ENCODE measurements at places on chromosomes 11 and 22. TPM values are rescaled to one million over a fixed set of nuclear protein-coding genes. Genes with fewer than 3 reads are reported as not detected.

GRCh38 chr11:830295-831117 lies 2.2 kb upstream of the CD151 start:
- H3K4me1 ChIP-seq, result peaks cover 80% of the 10 kb centered on the region
- peaks cover 3% of the 10 kb centered on the region for H3K36me3 ChIP-seq
- no peaks in the 10 kb centered on the region for H3K27me3 ChIP-seq

DNA sequence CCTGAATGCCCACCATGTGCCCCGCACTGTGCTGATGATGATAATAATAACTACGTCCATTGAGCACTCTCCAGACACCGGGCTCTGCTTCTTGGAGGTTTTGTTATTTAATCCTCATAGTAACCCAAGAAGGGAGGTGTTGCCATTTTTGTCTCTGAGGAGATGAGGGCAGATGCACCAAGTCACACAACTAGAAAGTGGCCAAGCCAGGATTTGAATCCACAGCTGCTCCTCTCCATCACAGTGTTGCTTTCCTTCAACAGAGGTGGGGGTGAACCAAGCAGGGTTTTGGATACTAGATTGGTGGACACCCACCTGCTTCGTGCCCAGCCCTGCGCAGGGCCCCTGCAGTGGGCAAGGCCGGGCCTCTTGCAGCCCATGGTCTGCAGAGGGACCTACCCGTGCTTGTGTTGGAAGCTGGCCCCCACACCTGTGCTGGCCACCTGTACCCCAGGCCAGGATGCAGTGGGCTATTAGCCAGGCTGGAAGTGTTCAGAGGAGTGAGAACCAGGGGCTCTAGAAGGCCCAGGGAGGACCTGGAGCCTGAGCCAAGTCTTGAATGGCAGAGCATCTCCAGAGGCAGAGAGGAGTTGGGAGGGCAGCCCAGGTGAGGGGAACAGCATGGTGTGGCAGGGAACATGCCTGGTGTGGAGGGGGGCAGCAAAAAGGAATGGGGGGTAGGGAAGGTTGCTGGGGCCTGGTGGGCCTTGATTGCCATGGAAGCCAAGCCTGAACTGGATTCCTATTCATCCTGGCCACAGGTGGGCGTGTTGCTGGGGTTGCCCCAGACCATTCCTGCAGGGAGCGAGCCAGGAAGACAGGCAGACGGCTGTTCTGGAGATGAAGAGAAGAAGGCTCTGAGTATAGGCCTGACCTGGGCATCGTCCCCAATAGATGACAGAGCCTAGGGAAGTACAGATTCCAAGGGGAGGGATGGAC lies 2.7 kb upstream of the DPP3 start:
- no peak overlapping the region for H3K4me3 ChIP-seq
- no peak overlapping the region for H3K27ac ChIP-seq
- peaks cover 18% of the 10 kb centered on the region for H3K4me1 ChIP-seq

DNA sequence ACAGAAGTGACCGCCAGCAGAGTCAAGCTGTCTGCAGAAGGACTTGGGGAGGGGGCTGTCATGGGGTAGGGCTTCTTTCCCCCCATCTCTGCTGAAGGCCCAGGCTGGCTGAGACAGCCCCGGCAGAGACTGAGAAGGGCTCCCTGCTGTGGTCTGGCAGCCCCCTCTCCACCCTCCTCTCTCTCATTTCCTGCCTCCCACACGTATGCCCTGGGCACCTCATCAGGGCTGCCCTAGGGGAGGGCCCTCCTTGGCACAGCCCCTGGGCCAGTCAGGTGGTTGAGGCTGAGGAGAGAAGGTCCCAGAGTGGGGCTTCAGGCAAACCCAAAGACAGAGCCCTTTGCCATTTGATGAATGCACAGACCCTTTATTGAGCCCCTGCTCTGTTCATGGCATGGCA lies 3.6 kb downstream of the RASD2 start:
- H3K4me3 ChIP-seq, result no peak overlapping the region
- DNase-seq, result no peak
- no peaks in the 10 kb centered on the region for H3K27me3 ChIP-seq
- H3K4me1 ChIP-seq, result peaks cover 24% of the 10 kb centered on the region

DNA sequence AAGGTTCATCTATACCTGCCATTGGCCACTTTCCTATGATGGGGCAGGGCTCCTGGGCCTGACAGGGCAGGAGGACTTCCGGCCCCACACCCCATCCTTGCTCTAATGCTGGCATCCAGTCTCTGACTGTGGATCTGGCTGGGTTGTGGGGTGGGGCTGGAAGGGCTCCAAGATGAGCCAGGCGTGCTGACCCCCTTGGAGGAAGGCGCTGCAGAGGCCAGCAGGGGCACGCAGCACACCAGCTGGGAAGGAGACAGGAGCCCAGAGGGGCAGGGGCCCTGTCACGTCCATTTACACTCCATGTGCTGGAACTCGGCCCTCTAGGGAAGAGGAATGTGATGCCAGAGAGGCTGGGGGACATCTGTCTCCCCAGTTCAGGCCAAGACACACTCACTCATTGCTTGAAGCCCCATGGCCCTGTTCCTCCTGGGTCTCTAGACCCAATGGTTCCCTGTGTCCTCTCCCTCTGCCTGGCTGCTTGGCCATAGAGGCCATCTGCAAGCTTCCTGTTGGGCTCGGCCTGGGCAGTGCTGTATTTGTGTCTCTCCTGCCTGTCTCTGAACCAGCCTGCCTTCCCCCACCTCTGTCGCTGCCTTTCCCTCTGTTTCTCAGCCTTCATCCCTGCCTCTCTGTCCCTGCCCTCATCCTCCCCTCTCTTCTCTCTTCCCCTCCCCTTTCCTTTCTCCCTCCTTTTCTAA lies 67.5 kb upstream of the NECTIN1 start:
- no peaks in the 10 kb centered on the region for H3K36me3 ChIP-seq
- DNase-seq, result no peak
- H3K27ac ChIP-seq, result no peak overlapping the region

GRCh38 chr11:61757213-61757862 lies 4.9 kb downstream of the MYRF start:
- no peak overlapping the region for H3K4me3 ChIP-seq
- H3K4me1 ChIP-seq, result peaks cover 3% of the 10 kb centered on the region
- H3K27me3 ChIP-seq, result no peaks in the 10 kb centered on the region

- no peak overlapping the region for H3K4me3 ChIP-seq
- H3K27ac ChIP-seq, result no peak overlapping the region
- H3K4me1 ChIP-seq, result peaks cover 21% of the 10 kb centered on the region
- no peaks in the 10 kb centered on the region for H3K27me3 ChIP-seq
- no peaks in the 10 kb centered on the region for H3K36me3 ChIP-seq
These were observed 33.8 kb upstream of the DKK3 start for GRCh38 chr11:12042215-12042676.

GRCh38 chr11:64600281-64600992 lies 9.4 kb downstream of the SLC22A12 start:
- no peaks in the 10 kb centered on the region for H3K36me3 ChIP-seq
- no peaks in the 10 kb centered on the region for H3K4me1 ChIP-seq

- H3K4me1 ChIP-seq, result no peaks in the 10 kb centered on the region
- no peaks in the 10 kb centered on the region for H3K36me3 ChIP-seq
- no peak overlapping the region for H3K27ac ChIP-seq
- no peak for DNase-seq
- H3K4me3 ChIP-seq, result no peak overlapping the region
These were observed 61.6 kb downstream of the MORC2 start for GRCh38 chr22:30906946-30907345.

GRCh38 chr11:35112056-35112845 lies 26.7 kb upstream of the CD44 start:
- no peaks in the 10 kb centered on the region for H3K4me1 ChIP-seq
- no peaks in the 10 kb centered on the region for H3K27me3 ChIP-seq
- H3K4me3 ChIP-seq, result no peak overlapping the region
- no peaks in the 10 kb centered on the region for H3K36me3 ChIP-seq
- H3K27ac ChIP-seq, result no peak overlapping the region
- no peak for DNase-seq

GRCh38 chr11:1913271-1914060 lies 6.0 kb upstream of the TNNT3 start:
- H3K36me3 ChIP-seq, result no peaks in the 10 kb centered on the region
- H3K4me1 ChIP-seq, result no peaks in the 10 kb centered on the region
- H3K4me3 ChIP-seq, result no peak overlapping the region
- no peak overlapping the region for H3K27ac ChIP-seq
- no peak for DNase-seq
- H3K27me3 ChIP-seq, result no peaks in the 10 kb centered on the region

- H3K27ac ChIP-seq, result no peak overlapping the region
These were observed 20.4 kb upstream of the UPB1 start for GRCh38 chr22:24474649-24475255.

- H3K27me3 ChIP-seq, result no peaks in the 10 kb centered on the region
- H3K36me3 ChIP-seq, result peaks cover 9% of the 10 kb centered on the region
- peaks cover 41% of the 10 kb centered on the region for H3K4me1 ChIP-seq
- no peak overlapping the region for H3K4me3 ChIP-seq
These were observed 30.1 kb downstream of the SWAP70 start for GRCh38 chr11:9693801-9694553.

GRCh38 chr11:58626934-58627483 lies 4.5 kb downstream of the CNTF start:
- no peaks in the 10 kb centered on the region for H3K27me3 ChIP-seq
- peak overlapping the region; percentile 48 for H3K27ac ChIP-seq
- H3K36me3 ChIP-seq, result peaks cover 18% of the 10 kb centered on the region
- H3K4me1 ChIP-seq, result peaks cover 23% of the 10 kb centered on the region
- H3K4me3 ChIP-seq, result no peak overlapping the region
- DNase-seq, result no peak

GRCh38 chr11:129894278-129895125 lies 876 bp downstream of the NFRKB start:
- H3K36me3 ChIP-seq, result no peaks in the 10 kb centered on the region
- H3K4me1 ChIP-seq, result peaks cover 5% of the 10 kb centered on the region
- peak overlapping the region; percentile 82 for H3K27ac ChIP-seq
- H3K27me3 ChIP-seq, result no peaks in the 10 kb centered on the region
- DNase-seq, result no peak

DNA sequence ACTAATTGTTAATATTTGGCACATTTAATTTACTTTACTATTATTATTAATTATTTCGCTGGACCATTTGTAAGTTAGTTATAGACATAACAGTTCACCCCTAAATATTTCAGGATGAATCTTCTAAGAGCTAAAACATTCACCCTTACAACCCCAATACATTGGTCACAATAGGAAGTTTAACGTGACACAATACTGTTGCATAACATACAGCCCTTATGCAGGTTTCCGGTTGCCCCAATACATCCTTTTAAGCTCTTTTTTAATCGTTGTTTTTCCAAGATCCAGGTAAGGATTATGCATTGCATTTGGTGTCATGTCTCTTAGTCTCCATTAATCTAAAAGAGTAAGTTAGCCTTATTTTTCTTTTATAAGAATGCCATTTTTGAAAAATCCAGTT lies 71.2 kb downstream of the HSD17B12 start:
- DNase-seq, result no peak
- H3K4me1 ChIP-seq, result no peaks in the 10 kb centered on the region
- H3K36me3 ChIP-seq, result no peaks in the 10 kb centered on the region
- no peak overlapping the region for H3K4me3 ChIP-seq

- H3K36me3 ChIP-seq, result no peaks in the 10 kb centered on the region
- no peak overlapping the region for H3K27ac ChIP-seq
- H3K27me3 ChIP-seq, result no peaks in the 10 kb centered on the region
- no peak for DNase-seq
- peaks cover 17% of the 10 kb centered on the region for H3K4me1 ChIP-seq
These were observed 11.2 kb upstream of the CHST1 start for GRCh38 chr11:45676522-45677095.

DNA sequence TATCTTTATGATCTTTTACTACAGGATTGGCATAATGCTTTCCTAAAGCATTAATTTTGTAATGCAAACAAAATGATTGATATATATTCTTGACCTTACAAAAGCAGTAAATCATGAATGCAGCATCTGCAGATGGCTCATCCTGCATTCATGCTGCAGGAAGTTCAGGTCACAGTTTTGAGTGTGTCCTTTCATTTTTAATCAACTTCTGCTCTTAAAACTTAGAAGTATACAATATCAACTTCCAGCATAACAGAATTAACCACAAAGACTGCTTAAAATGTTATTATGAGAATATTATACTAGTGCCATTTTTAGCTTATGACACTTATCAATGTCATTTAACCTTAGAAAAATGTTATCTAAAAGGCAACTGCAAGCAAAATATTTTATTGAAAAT lies 54.0 kb downstream of the SLC36A4 start:
- no peak overlapping the region for H3K27ac ChIP-seq
- H3K36me3 ChIP-seq, result no peaks in the 10 kb centered on the region
- H3K27me3 ChIP-seq, result no peaks in the 10 kb centered on the region
- H3K4me3 ChIP-seq, result no peak overlapping the region
- DNase-seq, result no peak
- no peaks in the 10 kb centered on the region for H3K4me1 ChIP-seq

GRCh38 chr11:102712137-102712536 lies 6.6 kb upstream of the MMP27 start:
- H3K27ac ChIP-seq, result no peak overlapping the region
- no peak overlapping the region for H3K4me3 ChIP-seq
- no peaks in the 10 kb centered on the region for H3K27me3 ChIP-seq

DNA sequence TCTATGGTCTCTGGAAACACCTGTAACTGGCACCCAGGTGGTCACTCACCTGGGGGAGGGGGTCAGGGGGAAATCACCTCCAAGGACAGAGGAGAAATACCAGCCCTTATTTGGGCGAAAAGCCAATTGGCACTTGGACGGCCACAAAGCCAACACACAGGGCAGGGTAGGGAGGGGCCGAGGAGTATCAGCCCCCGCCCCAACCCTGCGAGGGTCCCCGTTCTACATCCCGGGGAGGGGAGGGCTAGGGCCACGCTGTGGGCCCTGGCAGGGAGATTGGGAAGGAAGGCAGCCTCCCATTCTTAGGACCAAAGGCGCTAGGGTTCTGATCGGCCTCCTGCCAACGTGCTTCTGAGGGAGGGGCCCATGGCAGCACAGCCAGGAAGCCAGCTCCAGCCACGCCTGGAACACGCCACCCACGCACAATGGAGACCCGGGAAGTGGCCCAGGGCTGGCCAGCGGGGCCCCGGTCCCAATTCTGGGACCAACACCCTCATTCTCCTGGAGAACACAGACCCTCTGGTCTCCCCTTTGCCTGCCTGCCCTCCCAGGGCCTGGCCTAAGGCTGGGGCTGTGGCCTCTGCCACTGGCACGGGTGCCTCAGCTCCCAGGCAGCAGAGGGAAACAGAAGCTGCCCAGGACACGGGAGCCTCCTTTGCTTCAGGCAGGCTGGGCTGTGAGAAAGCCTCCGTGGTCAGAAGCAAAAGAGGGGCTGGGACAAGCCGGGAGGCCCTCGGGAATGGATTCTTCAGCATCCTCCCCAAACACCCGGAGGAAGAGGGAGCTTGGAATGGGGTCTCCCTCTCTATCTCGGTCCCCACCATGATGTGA lies 7.4 kb downstream of the CBX6 start:
- H3K36me3 ChIP-seq, result peaks cover 9% of the 10 kb centered on the region
- peak overlapping the region; percentile 67 for H3K27ac ChIP-seq
- H3K4me1 ChIP-seq, result peaks cover 24% of the 10 kb centered on the region
- H3K4me3 ChIP-seq, result no peak overlapping the region
- no peaks in the 10 kb centered on the region for H3K27me3 ChIP-seq

- H3K36me3 ChIP-seq, result no peaks in the 10 kb centered on the region
- no peak overlapping the region for H3K27ac ChIP-seq
- no peak for DNase-seq
- H3K4me3 ChIP-seq, result no peak overlapping the region
These were observed 49.6 kb downstream of the BARX2 start for GRCh38 chr11:129425214-129425613.

Gene OR5A1
- total RNA-seq, result not detected

Gene CCDC157
- 8.1 TPM for total RNA-seq

Gene MLC1
- total RNA-seq, result 0.11 TPM

Gene VSTM5
- 0.67 TPM for total RNA-seq

Gene CARD18
- total RNA-seq, result not detected

Gene SRSF8
- 53.5 TPM for total RNA-seq

Gene RIN1
- total RNA-seq, result 2.3 TPM

Gene KCNJ4
- total RNA-seq, result not detected

Measured in thyroid gland (tissue), 4 donors.